Stimulated activated CD8-positive, alpha-beta memory T cell treated with anti-CD3 and anti-CD28 coated beads, Interleukin-4, amount 100 ng/mL, for 4 hours (primary cell): ENCODE measurements at places on chromosomes 16 and 17.

GRCh38 chr16:79659344-79659743 is 58.8 kb upstream of the MAF start:
- DNase-seq, result no peak

GRCh38 chr17:8016632-8017424 is 14.4 kb downstream of the GUCY2D start:
- peak; percentile 5 for DNase-seq

- no peak for DNase-seq
These were observed 2.2 kb downstream of the SLC12A3 start for GRCh38 chr16:56866955-56867830.

DNA sequence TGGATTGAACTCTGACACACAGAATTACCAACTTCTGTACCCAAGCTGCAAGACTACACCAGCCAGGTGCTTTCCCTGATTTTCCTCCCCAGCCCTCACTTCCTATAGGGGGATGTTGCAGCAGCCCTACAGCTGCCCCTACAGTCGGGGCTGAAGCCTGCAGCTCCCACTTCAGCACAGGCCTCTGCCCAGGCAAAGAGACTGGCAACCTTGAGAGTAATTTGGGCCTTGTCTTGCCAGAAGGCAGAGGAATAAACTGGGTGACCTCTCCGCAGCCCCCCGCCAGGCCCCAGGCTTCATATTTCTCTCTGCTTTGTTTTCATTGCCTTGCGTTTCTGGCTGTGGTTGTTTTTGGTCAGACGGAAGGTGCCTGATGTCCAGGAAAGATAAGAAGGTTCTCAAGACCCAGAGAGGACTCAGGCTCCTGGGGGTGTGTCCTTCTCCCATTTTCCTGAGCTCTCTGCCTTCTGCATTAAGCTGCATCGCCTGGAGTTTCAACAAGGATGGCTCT is 32.0 kb downstream of the SLC6A4 start:
- DNase-seq, result no peak

GRCh38 chr17:81859906-81860755 is at the start of gene P4HB:
Gene P4HB (minus strand): TSS chr17:81860535. CDS start chr17:81860471, 64 bp downstream.
- no peak for DNase-seq

GRCh38 chr17:56499799-56500388 is 93.6 kb upstream of the NOG start:
- DNase-seq, result no peak

GRCh38 chr16:30131869-30132475 is 9.0 kb upstream of the MAPK3 start:
- no peak for DNase-seq

- DNase-seq, result no peak
These were observed 76.9 kb downstream of the PPM1E start for GRCh38 chr17:58832514-58832913.

- no peak for DNase-seq
These were observed 312.2 kb upstream of the GOT2 start for GRCh38 chr16:59046335-59046734.

DNA sequence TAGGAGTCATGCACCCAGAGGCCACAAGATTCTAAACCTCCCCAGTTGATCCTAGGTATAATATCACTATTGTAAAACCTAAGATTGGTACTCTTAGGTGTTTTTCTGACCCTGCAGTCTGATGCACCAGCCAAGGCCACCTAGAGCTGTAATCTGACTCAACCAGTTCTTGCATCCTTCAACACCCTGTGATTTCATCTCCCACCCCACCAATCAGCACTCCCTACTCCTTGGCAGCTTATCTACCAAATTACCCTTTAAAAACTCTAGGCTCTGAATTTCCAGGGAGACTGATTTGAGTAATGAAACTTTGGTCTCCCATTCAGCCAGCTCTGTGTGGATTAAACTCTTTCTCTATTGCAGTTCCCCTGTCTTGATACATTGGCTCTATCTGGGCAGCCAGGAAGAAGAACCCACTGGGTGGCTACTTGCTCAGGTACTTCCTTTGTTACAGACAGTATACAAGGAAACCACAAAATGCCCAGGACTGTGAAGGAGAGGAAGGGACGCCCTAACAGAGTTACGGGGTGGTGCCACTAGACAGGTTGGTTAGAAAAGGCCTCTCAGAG is 1.2 kb upstream of the CDIP1 start:
- DNase-seq, result no peak

DNA sequence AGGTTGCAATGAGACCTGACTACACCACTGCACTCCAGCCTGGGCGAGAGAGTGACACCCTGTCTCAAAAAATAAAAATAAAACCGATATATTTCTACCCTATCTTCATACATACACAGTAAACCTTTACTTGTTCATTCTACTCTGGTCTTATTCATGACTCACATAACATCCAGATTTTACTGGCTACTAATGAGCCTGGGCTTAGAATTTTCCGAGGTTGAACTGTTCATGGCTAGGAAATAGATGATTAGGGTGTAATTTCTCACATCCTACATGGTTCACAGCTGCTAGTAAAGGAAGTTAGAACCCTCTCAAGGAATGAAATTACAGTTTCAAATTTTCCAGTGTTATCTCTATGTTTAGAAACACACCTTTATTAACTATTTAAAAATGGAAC is 14.7 kb downstream of the GSPT1 start:
- no peak for DNase-seq
